Vagina (tissue), 2 donors: ENCODE measurements at places on chromosomes 6 and 20.

GRCh38 chr20:54042021-54042420 lies 28.4 kb downstream of the BCAS1 start:
- no peak for DNase-seq

DNA sequence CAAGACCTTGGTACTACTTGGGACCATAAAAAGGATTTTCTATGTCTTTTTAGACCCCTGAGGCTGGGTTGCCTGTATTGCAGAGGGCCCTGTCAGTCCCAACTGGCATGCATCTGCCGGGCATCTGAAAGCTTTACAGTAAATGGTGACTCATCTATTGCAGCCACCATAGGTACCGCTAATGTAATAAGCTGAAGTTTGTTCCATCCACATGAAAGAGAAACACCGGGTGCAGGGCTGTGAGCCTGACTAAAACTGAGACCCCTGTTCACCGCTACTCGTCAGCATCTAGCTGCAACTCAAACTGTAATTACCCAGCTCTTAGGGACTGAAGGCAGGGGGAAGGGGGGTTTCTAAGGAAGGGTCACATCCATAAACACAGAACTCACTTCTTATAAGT lies 49.5 kb downstream of the TRERF1 start:
- no peak for DNase-seq

DNA sequence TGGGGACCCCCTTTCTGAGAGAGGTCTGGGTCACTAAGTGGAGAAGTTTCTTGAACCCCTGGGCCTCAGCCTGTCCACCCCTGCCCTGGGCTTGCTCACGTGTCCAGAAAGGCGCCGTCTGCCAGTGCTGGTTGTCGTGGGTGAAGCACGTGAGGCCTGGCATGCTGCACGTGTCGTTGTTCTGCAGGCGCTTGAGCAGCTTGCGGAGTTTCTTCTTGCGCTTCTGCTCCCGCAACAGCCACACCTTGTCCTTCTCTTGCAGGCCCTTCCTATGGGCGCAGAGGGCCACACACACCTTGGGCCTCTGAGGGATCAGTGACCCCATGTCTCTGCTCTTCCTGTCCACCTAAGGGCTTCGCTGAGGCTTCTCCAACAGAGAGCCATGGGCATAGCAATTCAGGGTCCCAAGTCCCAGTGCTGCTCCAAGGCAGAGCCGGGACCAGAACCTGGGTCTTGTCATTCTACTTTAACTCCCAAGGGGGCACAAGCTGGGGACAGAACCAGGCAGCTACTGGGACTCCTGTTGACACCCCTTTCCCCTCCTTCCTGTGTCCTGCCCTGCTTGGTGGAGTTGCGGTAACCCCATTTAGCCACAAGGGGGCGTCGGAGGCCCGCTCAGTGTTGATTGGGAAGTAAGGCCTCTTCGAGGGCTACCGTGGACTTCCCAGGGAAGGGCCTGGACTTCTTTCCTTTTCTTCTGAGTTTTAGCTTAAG lies 121.8 kb downstream of the SULF2 start:
- no peak for DNase-seq

GRCh38 chr20:53926428-53927028 lies 143.9 kb downstream of the BCAS1 start:
- no peak for DNase-seq
